ENCODE measurements at places on chromosomes 3 and 15.

GRCh38 chr15:43209059-43209824 is 11.6 kb downstream of the EPB42 start:
- no peak for DNase-seq

DNA sequence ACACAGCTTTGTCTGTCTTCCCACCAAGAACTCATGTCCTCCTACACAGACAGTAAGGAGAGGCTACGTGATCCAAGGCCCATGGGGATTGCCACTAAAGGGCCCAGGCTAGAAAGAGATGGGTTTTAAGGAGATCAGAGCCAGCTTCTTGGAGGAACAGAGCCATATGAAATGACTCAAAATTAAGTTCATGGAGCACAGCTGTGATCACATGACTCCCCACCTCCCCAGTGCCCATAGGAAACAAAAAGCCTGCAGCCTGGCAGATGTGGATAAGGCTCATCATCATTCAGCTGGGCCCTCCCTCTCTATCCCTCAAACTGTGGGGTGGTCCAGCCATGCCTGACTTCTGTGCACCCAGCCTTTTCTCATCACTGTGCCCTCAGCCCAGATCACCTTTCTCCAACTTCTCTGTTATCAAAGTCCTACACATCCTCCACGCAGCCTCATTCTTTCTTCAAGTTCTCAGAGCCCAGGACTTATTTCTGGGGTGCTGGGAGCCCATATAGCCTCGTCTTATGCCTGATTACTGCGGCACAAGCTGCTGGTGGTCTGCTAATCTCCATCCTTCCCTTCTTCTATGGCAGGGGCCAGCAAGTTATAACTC is 137.6 kb downstream of the SMAD6 start:
- DNase-seq = no peak

DNA sequence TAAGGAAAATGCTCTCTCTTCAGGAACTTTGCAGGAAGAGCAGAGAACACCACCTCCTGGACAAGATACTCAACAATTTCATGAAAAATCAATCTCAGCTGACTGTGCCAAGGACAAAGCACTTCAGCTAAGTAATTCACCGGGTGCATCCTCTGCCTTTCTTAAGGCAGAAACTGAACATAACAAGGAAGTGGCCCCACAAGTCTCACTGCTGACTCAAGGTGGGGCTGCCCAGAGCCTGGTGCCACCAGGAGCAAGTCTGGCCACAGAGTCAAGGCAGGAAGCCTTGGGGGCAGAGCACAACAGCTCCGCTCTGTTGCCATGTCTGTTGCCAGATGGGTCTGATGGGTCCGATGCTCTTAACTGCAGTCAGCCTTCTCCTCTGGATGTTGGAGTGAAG is 200.5 kb downstream of the AKAP13 start:
- no peak for DNase-seq

GRCh38 chr3:100260081-100260684 is 609 bp upstream of the TBC1D23 start:
- DNase-seq = no peak

GRCh38 chr3:14921811-14922705 is 25.3 kb upstream of the NR2C2 start:
- no peak for DNase-seq

- DNase-seq = no peak
Measured at GRCh38 chr3:63654931-63655330, 2.5 kb downstream of the SNTN start.

DNA sequence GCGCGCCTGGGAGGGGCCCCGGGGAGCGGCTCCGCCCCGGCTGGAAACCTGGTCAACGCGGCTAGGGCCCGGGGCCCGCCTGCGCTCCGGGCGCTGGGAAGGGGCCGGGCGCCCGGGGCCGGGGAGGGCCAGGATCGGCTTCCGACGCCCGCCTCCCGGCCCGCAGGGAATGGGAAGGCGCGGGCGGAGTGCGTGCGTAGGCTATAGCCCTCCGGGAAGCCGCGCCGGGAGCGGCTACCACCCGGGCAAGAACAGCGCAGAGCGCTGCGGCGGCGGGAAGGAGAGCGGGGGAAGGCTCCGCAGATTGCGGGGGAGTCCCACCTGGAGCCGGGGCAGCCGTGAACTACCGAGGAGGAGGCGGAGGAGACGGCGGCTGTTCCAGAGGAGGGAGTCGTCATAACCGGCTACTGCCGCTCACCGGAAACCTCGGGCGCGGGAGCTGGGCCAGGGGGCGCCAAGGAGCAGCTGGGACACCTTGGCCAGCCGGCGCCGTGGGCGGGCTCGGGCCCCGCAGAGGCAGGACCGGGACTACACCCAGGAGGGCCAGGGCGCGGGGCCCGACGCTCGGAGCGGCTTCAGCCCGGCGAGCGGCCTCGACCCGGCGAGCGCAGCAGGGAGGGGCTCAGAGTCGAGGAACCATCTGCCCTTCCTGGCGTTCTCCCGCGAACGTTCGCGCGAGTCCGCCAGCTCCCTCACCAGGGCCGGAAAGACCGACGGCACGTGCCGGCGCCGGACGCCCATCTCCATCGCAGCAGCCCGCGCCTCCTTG is at the start of gene EOGT:
Gene EOGT (minus strand): TSS at position 432 of the 769 bp plus-strand sequence. CDS start 3,838 bp downstream, outside the sequence.
- DNase-seq = peak; percentile 23

DNA sequence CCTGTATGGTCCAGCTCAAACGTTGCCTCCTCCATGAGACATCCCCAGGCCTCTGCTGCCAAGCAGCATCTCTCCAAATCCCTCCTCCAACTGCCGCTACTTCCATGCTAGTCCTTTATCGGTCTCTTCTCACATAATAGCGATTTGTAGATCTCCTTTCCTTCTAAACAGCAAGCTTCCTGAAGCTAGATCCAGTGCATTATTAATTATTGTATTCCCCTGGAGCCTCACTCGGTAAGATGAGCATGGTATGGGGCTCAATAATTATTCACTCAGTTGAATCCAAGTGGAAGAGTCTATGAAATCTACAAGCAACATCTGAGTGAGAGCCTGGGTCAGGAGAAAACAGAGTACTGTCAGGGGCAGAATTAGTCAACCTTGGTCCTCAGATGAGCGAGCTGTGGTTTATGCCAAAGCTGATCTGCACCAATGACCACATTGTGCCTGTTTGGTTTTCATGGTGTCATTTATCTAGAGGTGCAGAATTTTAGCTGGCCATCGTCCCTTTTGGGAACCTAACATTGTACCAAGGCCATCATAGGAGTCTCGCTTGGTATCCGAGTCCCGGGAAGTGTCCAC is 93.8 kb upstream of the UBE2E1 start:
- no peak for DNase-seq

DNA sequence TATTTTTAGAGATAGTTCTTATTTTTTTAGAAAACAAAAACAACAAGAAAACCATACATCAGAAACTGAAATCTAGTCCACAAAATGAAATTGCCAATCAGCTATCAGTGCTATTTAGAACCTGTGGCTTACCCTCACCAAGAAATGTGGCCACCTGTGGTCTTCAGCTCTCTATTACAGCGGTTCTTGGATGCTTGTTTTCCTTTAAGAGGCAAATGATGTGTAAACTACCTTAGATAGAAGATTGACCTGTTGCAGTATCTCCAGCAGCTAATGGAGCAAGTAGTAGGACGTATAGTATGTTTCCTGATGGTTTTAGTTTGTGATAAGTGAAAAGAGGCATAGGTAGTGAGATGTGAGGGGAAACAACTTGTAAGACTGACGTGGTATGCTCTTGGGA is 21.2 kb downstream of the TFG start:
- no peak for DNase-seq

GRCh38 chr15:74212494-74212893 is 9.9 kb upstream of the STRA6 start:
- DNase-seq = no peak

DNA sequence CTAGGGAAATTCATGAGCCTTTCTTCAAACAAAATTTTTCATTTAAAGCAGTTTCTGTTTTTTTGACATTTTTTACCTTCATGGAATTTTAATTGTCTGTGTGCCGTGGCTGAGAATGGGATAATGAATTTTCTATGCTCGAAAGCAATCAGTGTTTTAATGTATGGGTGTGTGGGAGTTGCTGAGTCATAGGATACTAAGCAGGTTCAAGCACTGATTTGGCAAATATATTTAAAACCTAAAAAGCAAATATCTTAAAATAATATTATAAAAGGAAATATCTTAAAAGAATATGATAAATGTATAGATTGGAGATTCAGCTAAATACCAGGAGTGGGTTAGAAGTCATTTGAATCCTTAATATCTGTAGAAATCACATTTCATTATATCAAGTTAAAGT is 173.6 kb upstream of the LRRFIP2 start:
- DNase-seq = no peak

GRCh38 chr15:43370310-43370974 is 401 bp downstream of the ZSCAN29 start:
- DNase-seq = no peak

- DNase-seq = no peak
Measured at GRCh38 chr3:105647047-105647446, 221.8 kb downstream of the CBLB start.

- DNase-seq = no peak
Measured at GRCh38 chr3:51999846-52000245, 4.2 kb upstream of the RPL29 start.

GRCh38 chr3:125651244-125651643 is 55.9 kb upstream of the OSBPL11 start:
- no peak for DNase-seq

- no peak for DNase-seq
Measured at GRCh38 chr3:105781871-105782270, 86.9 kb downstream of the CBLB start.

GRCh38 chr15:50068016-50068415 is 51.0 kb downstream of the ATP8B4 start:
- no peak for DNase-seq

DNA sequence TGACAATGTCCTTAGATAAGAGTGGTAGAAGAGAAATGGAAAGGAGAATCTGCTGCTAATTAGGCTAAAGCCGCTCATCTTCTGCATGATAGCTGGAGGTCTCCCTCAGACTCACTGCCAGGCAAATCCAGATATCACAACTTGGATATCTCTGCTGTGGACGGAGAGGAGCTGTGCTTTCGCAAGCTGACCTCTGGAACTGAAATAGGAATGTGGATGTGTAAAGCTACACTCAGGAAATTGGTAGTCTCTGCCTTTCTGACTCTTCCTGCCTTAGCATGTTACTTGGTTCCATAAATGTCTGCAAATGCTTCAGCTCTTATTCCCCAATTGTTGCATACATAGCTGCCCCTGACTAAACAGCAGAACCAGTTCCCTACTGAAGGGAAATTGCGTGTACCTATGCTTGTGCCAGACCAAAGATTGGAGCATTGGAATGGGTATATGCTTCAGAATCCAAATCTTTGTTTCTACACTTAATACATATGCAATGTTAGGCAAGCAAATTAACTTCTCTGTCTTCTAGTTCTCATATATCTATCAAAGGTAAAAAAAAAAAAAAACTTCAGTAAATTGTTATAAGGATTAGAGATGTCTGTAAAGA is 74.7 kb upstream of the ROBO2 start:
- no peak for DNase-seq

- no peak for DNase-seq
Measured at GRCh38 chr3:73141525-73141924, 80.1 kb downstream of the EBLN2 start.

GRCh38 chr3:170712798-170713197 is 126.9 kb upstream of the SLC7A14 start:
- no peak for DNase-seq

GRCh38 chr3:53936347-53936746 is 44.7 kb upstream of the SELENOK start:
- no peak for DNase-seq

GRCh38 chr3:33145221-33145900 is 31.5 kb downstream of the CRTAP start:
- no peak for DNase-seq

- DNase-seq = no peak
Measured at GRCh38 chr3:98445949-98446406, 17.0 kb upstream of the OR5K1 start.

GRCh38 chr3:132773071-132773619 is 50.9 kb upstream of the NPHP3 start:
- DNase-seq = no peak

GRCh38 chr3:55664387-55664786 is 177.3 kb upstream of the WNT5A start:
- no peak for DNase-seq

DNA sequence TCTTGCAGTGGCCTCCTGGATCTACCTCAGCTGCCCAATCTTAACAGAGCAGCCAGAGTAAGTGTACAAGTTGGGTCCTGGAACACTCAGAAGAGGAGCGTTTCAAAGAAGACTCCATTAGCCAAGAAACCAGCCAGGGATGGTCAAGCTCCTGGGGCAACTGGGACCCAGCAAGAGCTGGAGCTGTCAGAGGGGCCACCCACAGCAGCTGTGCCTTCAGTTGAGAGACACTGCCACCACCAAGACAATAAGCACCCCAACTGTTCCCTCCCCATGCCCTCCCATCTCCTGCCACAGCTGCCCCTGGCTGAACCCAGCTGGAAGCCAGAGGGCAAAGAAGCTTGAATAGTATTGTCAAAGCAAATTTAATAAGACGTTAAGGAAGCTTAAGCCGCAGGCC is 110.6 kb upstream of the TLE3 start:
- no peak for DNase-seq

GRCh38 chr3:79490165-79491028 is 277.4 kb downstream of the ROBO1 start:
- DNase-seq = no peak

GRCh38 chr15:41930221-41930866 is 36.5 kb upstream of the SPTBN5 start:
- DNase-seq = no peak

DNA sequence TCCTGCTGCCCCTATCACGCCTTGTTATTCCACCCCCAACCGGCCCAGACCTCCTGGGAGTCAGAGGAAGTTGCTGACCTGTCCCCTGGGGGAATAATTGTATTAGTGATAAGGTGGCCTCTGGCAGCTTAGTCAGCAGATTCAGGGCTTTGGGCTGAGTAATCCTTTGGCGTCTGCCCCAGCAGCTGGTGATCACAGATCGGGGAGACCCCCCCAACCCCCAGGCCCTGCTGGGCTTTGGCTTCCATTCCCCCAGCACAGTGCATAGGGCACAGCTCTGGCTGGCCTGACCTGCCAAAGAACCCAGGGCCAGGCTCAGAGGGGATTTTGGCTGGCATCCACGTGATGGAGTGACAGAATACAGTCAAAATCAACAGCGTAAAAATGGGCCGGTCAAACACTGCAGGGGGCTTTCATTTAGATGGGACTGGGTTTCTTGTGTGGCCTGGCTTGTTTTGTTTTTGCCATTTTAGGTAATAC is 3.9 kb upstream of the NR2E3 start:
- no peak for DNase-seq

All from DMS153 (cell line).